Large intestine (tissue), 12 donors: ENCODE measurements at places on chromosomes 13 and 19. TPM values are rescaled to one million over a fixed set of nuclear protein-coding genes. Genes with fewer than 3 reads are reported as not detected.

The FRY gene
- polyA plus RNA-seq = 12.4 TPM

The TEX29 gene
- 0.22 TPM for polyA plus RNA-seq

GRCh38 chr19:15962319-15962718 lies 13.5 kb downstream of the OR10H4 start:
- DNase-seq = no peak

- no peak for DNase-seq
Observed at GRCh38 chr13:21219036-21219381, 42.6 kb downstream of the MRPL57 start.

GRCh38 chr13:49315756-49316482 lies 68.2 kb downstream of the CDADC1 start:
- no peak for DNase-seq

GRCh38 chr13:33285420-33286124 lies at the start of gene STARD13:
TSS of gene STARD13 (minus strand) at chr13:33285755. CDS start at chr13:33285638, 117 bp downstream.
- DNase-seq = peak; percentile 83
